ENCODE measurements at places on chromosomes 12 and 14.

DNA sequence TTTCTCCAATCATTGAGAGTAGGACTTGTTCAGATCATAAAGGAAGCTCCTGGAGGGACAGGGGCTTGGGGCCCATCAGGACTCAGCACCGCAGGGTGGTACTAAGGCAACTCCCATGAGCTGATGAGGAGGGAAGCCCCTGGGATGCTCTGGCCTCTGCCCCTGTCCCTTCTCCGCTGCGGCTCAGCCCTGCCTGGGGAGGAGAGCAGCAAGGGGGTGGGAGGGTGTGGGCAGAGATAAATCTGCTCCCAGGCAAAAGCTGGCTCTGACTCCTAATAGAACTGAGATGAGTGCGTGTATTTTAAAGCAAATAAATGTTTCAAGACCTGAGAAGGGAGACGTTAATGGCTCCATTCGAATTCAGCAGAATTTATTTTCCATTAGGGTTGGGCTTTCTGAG is 52.0 kb upstream of the CHST11 start:
- DNase-seq: no peak

GRCh38 chr14:89912667-89913211 is 41.8 kb downstream of the EFCAB11 start:
- DNase-seq: no peak

DNA sequence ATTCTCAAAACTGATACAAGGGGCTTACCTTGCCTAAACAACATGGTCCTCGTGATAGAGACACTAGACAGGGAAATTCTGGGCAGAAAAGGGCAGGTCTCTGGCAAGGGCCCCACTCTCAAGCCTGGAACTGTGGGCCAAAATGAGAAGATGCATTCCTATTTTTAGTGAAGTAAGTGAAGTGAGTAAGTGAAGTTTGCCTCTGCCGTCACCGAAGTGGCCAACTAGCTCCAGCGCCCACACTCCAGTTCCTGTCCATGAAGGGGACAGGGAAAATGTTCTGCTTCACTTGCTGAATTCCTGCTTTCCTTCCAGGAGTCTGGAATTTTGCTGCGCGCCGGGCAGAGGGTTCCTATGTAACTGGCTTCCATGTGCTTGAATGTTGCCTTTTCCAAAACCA is 1035.6 kb upstream of the TMEM132C start:
- DNase-seq: no peak

GRCh38 chr14:81224222-81224621 is 3.5 kb upstream of the GTF2A1 start:
- no peak for DNase-seq

GRCh38 chr12:7093486-7093885 is 1.2 kb upstream of the C1R start:
- DNase-seq: no peak

GRCh38 chr14:103741876-103742275 is 26.3 kb downstream of the ZFYVE21 start:
- DNase-seq: no peak

- no peak for DNase-seq
Observed at GRCh38 chr14:96629082-96629481, 126.9 kb downstream of the PAPOLA start.

DNA sequence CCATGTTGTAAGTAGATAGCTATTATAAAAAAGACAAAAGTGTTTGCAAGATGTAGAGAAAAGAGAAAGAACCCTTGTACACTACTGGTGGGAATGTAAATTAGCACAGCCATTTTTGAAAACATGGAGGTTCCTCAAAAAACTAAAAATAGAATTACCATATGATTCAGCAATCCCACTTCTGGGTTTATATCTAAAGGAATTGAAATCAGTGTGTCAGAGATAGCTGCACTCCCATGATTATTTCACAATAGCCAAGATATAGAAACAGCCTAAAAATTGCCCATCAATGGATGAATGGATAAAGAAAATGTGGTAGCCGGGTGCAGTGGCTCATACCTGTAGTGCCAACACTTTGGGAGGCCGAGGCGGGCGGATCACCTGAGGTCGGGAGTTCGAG is 9.2 kb downstream of the PSMC6 start:
- no peak for DNase-seq

GRCh38 chr12:26471560-26471959 is 276.2 kb downstream of the SSPN start:
- no peak for DNase-seq

DNA sequence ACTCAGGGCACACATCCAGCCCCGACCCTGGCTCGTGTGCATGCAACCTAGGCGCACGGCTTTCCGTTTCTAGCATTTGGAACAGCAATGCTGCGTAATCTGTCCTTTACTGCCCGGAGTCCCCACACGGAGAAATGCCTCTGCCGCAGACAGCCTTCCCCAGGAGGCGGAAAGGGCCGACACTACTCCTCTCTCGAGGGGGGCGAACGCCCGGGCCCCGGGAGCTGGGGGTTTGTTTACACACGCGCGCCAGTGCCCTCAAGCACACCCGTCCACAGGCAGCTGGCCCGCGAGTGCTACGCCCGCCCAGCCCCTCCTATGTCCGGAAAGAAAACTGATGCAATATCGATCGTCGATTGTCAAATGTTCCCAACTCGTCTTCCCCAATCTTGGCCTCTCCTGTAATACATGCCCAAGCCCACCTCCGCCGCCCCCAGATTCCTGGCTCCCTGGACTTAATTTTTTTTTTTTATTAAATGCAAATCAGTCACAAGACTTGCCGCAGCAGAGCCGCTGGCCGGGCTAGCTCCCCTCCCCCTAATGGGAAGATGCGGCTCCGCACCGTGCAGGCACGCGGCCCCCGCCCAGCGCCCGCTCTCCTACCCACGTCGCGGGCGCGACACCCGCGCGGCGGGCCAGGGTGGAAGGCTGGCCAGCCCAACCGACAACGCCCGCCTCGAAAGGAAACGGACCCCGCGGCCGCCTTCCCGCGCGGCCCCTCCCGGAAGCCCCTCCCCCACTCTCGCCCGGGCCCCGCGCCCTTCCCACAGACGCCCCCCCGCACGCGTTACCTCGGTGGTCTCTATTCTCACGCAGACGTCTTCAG is 642 bp downstream of the SLC38A2 start:
- DNase-seq: peak; percentile 25

DNA sequence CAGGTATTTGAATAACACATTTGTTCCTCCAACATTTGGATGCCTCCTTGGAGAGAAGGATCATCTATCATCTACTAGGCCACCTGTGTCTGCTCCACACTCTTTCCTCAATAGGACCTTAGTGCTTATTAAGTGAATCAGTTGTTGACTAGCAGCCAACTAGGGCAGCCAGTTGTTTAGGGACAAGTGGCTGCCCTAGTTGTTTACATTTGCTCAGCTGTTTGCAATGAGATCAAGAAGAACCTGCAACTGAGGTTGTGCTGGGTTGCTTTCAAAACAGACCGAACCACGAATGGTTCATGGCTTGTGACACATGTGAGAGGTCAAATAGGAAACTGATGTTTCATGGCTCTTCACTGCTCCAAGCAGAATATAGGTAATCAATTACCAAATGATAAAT is 53.8 kb downstream of the TMCC3 start:
- DNase-seq: no peak

- no peak for DNase-seq
Observed at GRCh38 chr12:18340186-18340585, 78.9 kb downstream of the PIK3C2G start.

DNA sequence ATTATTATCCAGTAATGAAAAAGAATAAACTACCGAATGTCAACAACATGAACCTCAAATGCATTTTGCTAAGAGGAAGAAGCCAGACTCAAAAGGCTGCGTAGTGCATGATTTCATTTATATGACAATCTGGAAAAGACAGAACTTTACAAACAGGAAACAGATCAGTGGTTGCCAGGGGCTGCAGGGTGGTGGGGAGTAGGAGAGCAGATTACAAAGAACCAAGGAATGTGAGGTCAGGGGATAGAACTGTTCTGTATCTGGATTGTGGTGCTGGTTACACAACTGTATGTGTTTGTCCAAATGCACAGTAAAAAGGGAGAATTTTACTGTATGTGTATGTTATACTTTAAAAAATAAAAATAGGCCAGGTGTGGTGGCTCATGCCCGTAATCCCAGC is 89.7 kb upstream of the MYL2 start:
- DNase-seq: no peak

DNA sequence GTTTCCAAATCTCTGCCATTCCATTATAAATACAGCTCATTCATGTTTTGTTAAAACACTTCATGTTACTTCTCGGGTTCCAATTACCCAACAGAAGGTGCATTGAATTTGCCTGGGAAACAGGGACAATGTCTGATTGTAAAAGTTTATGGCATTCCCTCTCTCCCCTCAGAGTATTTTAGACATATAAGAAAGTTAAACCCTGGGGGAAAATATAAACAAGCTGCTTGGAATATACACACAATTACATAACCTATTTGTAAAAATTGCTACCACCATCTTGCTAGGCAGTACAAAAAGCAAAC is 60.0 kb downstream of the BTG1 start:
- DNase-seq: no peak

- no peak for DNase-seq
Observed at GRCh38 chr12:77998236-77998786, 167.6 kb downstream of the NAV3 start.

DNA sequence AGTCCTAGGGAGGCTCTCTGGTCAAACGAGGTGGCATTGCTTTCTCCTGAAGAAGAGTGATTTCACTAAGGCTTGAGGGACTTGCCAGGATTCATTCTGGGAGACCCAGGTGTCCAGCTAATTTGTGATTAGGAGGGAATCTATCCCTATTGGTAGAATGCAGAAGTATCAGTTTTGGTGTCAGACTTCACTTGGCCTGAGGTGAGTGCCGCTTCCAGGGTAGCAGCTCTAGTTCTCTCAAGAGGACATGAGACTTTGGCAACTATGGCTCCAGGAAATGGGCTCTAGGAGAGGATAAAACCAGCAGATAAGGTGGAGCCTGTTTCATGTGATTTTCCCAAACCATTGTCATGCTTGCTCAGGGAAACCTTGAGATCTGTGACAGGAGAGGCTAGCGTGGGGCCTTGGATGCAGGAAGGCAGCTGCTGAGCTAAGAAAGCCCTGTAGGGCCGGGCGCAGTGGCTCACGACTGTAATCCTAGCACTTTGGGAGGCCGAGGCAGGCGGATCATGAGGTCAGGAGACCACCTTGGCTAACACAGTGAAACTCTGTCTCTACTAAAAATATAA is 11.6 kb upstream of the TMEM117 start:
- no peak for DNase-seq

GRCh38 chr12:50415899-50416479 is 15.3 kb downstream of the LARP4 start:
- no peak for DNase-seq

DNA sequence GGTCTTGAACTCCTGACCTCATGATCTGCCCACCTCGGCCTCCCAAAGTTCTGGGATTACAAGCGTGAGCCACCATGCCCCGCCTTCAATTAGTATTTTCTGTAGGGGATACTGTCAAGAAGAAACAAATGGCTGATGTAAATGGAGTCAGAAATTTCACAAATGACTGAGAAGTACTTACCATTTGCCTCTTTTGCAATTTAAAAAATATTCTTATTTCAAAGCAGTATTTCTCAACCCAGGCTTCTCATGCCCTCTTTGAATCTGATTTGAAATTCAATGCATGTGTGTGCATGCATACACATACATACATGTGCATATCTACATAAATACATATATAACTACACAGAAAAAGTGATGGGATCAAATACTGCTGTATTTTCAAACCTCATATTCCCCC is 4.4 kb downstream of the PSMA6 start:
- DNase-seq: no peak

- DNase-seq: no peak
Observed at GRCh38 chr12:106431839-106432411, 74.4 kb downstream of the POLR3B start.

GRCh38 chr12:50353404-50353803 is 43.0 kb downstream of the FAM186A start:
- DNase-seq: no peak

GRCh38 chr12:119620490-119620889 is 26.9 kb downstream of the TMEM233 start:
- no peak for DNase-seq

- no peak for DNase-seq
Observed at GRCh38 chr12:132166093-132166492, 21.8 kb downstream of the NOC4L start.

DNA sequence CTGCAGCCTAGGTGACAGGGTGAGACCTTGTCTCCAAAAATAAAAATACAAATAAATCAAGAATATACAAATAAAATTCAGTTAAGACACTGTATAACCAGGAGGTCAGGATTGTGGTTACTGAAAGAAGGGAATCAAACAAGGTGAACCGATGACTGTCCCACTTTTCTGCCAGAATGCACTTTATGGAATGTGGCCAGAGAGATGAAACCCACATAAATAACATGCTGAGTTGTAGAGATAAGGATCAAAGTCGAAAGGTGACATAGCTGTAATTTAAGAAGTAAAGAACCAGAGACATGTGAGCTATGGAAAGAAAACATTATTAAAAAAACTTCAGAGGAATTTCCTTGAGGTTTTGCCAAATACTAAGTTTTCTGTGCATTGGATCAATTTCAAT is 1098.2 kb upstream of the USP15 start:
- DNase-seq: no peak

- no peak for DNase-seq
Observed at GRCh38 chr14:69683971-69684370, 72.6 kb downstream of the SUSD6 start.

GRCh38 chr14:101503431-101504095 is 57.7 kb upstream of the DIO3 start:
- no peak for DNase-seq

DNA sequence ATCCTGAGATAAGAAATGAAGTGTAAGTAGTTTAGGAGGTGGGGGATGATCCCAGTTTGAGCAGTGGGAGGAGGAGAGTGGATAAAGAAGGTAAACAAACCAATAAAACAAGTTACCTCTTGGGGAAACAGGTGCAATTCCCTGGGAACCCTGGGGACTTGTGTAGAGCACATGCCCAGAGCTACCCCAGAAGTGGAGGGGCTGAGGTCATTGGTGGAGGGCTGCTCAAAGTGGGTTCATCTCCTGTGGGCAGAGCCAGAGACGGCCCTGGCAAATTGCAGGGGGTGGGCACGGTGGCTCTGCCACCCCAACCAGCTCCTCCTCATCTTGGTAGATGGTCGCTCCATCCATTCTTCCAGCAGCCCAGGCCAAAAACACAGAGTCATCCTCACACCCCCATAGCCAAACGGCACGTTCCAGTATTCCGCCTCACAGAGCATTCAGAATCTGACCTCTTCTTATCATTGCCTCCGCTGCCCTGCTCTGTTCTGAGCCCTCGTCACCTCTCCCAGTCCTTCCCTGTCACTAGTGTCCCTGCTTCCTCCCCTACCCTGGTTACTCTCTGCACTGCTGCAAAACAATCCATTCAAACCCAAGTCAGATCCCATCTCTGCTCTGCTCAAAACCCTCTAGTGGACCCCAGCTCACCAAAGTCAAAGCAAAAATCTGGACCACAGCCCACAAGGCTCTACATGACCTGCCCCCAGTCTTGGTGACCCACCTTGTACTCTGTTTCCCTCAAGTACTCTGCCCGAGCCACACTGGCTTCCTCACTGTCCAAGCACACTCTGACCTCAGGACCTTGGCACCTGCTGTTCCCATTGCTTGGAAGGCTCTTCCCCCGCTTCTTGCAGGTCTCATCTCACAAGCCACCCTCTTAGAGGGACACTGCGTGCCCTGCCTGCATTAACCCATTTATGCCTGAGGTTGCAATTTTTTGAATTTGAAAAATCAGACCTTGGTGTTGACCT is 5.5 kb downstream of the CYP46A1 start:
- DNase-seq: no peak

Measured in activated T-helper 1 cell treated with anti-CD3 and anti-CD28 coated beads, Interleukin-2, amount 50 U/mL, for 16 hours (primary cell).